Epithelial cell of prostate (primary cell): ENCODE measurements at places on chromosomes 2 and 18.

DNA sequence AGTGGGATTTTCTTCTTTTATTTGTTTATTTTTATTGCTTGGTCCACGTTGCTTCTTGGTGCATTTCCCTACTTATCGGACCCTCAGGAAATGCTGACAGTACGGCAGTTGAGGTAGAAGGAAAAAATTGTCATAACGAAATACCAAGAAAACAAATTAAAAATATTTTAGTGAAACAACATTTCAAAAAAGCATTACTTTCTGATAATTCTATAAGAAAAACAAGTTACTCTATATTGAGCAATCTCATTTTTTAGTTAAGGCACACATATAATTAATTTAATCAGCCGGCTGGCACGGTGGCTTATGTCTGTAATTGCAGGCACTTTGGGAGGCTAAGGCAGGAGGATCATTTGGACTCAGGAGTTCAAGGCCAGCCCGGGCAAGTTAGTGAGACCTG lies 102.1 kb downstream of the SH3YL1 start:
- DNase-seq = no peak

DNA sequence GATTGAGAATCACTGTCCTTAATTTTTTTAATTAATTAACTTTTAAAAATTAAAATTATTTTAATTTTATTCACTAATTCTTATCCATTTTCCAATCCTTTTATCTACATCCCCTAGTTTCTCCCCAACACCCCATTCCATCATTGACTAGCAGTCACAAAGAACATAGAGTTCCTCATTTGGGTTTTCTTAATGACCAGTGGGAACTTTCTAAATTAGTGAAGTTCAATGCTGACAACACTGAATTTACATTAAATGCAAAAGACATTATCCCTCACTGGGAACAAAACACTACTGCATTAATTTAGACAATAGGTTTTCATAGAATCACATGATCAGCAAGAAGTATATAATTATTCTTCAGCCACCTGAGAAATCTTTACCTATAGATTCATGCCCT lies 80.6 kb upstream of the GLS start:
- DNase-seq = no peak

DNA sequence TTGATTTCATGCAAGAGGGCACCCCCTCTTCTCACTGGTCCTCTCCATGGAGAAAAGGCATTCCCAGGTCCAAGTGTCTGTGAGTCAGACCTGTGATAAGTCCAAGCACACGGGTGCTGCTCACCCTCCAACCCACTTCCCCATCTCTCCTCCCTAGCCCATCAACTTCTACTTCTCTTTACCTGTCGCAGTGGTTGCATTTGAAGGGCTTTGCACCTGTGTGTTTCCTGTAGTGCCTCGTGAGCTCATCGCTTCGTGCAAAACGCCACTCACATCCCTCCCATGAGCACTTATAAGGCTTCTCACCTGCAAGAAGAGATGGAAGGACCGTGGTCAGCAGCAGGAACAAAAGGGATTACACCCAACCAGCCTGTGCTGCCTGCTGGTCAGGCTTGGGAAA lies 77.5 kb downstream of the KLF7 start:
- DNase-seq = no peak

- no peak for DNase-seq
Measured at GRCh38 chr18:59902131-59902992, 2.6 kb downstream of the PMAIP1 start.

DNA sequence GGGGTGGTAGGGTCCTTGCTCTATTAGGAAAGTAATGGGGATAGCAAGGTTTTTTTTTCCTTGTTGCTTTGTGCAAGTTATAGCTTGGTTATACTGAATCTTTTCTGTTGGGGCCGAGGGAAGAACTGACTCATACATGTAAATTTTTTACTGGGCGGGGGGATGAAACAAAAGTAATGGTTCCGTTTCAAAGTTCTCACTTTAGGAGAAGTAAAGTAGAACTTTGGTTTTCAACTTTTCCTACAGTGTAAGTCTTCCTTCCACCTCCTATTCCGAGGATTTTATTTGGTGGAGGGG lies 1.1 kb downstream of the AFTPH start:
- DNase-seq = no peak

DNA sequence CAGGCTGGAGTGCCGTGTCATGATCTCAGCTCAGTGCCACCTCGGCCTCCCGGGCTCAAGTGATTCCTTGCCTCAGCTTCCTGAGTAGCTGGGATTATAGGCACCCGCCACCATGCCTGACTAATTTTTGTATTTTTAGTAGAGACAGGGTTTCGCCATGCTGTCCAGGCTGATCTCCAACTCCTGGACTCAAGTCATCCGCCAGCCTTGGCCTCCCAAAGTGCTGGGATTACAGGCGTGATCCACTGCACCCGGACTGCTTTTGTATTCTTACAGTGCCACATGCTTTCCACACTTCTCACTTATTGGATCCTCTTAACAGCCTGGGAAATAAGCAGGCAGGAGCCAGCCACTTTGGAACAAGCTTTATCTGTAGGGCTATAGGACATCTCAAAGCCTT lies 25.3 kb upstream of the BCL2L11 start:
- DNase-seq = no peak

GRCh38 chr2:216752855-216753505 lies 57.6 kb upstream of the IGFBP5 start:
- DNase-seq = no peak

- DNase-seq = no peak
Measured at GRCh38 chr2:238123991-238124470, 14.4 kb upstream of the KLHL30 start.

- no peak for DNase-seq
Measured at GRCh38 chr2:233706720-233707119, 6.0 kb upstream of the UGT1A5 start.

DNA sequence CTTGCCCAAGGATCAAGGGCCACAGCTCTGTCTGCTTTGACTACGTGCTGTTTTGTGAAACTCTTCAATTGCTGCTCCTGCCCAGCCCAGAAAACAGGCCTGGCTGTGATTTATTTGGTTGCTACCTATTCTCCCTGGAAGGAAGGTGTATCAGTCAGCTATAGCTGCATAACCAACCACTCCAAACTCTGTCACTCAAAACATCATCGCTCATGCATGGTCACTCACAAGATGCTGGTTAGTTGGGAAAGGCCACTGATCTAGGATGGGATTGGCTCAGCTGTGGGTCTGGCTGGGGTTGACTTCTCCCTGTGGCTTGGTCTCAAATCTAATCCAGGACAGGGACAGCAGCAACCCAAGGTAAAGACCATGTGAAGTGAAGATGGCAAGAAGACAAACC lies 14.6 kb downstream of the TEX51 start:
- DNase-seq = no peak

- DNase-seq = no peak
Measured at GRCh38 chr2:46416739-46417403, 62.5 kb upstream of the TMEM247 start.

GRCh38 chr2:161987311-161987710 lies 86.7 kb downstream of the DPP4 start:
- DNase-seq = no peak
